ENCODE measurements at places on chromosomes 4 and X.
A peak's percentile ranks its signal among the peaks of the same experiment; 100 is the strongest.

DNA sequence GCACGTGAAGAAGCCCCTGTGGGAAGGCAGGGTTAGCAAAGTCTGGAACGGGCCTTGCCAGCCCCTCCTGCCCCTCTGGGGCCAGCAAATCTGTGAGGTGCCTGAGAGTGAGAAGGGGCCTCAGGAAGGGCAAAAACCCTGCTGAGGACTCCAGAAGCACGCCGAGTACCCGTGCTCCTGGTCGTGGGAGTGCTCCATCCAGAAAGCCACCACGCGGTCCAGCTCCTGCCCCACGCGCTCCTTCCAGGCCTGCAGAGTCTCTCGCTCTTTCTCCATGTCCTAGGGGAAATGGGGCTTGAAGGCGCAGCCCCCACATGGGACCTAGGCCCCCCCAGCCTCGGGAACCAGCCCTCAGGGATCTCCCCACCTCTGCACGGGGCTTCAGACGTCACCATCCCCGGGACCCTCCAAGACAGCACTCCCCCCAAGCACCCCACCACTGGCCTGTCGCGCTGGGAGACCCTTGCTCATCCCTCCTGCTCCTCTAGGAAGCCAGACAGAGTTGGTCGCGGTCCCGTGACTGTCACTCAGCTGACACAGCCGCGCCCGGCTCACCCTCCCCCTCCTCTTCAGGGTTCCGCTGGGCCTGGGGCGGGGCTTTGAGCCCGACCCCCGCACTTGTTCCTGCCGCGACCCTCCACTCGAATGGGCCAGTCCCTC lies at the start of gene RENBP:
TSS of gene RENBP (minus strand) at position 504 of the 660 bp plus-strand sequence. CDS start at position 471, 33 bp downstream.
- DNase-seq, result no peak

- peak; percentile 10 for DNase-seq
These were observed 53.1 kb downstream of the STX18 start for GRCh38 chr4:4488405-4489404.

DNA sequence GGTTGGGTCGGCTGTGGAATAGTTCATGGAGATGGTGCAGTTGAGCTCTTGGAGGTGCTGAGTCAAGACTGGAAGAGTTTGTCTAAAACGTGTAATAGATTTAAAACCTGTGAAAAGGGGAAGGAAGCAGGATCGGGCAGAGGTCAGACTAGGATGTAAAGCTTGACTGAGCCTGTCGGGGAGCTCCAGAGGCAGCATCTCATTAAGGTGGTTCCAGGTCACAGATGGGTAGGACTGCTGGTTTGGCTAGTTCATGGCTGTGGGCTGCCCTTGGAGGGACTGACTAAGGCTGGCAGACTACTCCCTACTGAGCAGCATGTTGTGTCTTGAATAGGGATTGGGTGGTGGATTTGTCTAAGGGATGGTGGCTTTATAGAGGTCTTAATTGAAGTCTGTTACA lies 28.4 kb upstream of the WDR1 start:
- DNase-seq, result no peak

DNA sequence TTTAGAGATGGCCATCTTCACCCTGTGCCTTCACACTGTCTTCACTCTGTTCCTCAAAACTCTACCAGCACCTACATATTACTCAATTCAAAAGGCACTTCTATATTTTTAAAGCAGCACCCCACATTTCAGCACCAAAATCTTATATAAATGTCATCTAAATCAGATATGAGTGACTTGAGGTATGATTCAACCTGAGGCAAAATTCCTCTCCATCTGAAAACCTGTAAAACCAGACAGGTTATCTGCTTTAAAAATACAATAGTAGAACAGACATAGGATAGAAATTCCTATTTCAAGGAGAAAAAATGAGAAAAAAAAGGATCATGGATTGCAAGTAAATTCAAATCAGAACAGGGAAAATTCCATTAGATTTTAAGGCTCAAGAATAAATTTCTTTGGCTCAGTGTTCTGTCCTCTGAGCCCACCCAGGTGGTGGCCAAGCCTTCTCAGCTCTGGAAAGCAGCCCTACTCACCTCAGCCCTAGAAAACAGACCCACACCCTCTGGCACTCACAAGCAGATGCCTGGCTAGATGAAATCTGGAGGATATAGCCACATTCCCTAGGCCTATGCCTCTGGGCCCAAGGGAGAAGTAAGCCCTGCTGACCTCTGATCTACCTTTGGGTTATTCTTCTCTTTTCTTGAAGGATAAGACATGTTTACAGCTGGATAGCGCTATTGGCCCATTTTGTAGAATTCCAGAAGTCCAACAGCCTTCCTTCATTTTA lies 240.4 kb upstream of the ZCCHC13 start:
- no peak for DNase-seq

DNA sequence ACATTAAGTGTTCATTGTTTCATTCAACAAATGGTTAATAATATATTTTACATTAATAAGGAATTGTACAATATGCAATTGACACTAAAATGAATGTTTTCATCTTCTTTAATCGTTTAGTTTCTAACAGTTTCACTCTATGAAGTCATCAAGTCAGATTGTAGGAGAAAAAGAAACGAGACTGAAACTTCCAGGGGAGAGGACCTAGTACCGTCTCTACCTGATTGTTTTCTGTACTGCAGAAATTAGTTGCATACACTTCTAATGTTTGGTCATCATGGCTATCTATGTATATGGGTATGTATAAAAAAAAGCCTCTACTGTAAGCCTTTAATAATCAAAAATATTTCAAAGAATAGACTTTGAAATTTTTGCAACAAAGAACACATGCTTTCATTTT lies 1350.9 kb downstream of the ARAP2 start:
- no peak for DNase-seq

GRCh38 chr4:128334256-128334655 lies 46.6 kb upstream of the PGRMC2 start:
- DNase-seq, result no peak

DNA sequence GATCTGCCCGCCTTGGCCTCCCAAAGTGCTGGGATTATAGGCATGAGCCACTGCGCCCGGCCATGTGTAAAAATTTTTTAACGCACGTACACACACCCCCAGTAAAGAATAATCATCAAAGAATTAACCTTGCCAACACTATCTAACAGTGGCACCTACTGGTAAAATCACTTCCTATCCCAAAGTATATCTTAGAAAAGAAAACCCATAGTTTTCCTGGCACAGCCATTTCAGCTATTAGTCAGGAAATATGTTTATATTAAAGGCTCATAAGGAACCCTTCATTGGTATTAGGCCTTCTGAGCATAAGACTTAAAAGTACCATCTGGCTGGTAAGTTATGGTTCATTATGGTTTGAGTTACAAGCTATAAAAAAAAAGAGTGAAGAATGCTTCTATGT lies 14.1 kb downstream of the S100G start:
- DNase-seq, result no peak

DNA sequence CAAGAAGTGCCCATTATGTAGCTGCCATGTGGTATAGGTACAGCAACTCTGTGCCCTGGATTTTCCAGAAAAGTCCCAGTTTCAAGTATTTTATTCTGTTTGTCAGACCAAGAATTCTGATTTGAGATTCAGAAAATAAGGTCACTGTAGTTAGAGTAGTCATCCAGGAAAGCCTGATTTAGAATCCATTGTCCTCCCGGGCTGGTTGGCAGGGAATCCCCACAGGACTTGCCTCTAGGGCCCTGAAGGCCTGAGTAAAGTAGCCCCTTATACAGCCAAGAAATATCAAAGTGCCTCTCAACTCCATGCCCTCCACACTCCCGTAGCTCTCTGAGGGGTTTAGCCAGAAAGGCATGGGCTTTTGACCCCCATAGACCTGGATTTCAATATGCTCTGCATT lies 36.3 kb downstream of the RTL5 start:
- no peak for DNase-seq

GRCh38 chr4:39621582-39621981 lies 17.1 kb downstream of the SMIM14 start:
- DNase-seq, result no peak

DNA sequence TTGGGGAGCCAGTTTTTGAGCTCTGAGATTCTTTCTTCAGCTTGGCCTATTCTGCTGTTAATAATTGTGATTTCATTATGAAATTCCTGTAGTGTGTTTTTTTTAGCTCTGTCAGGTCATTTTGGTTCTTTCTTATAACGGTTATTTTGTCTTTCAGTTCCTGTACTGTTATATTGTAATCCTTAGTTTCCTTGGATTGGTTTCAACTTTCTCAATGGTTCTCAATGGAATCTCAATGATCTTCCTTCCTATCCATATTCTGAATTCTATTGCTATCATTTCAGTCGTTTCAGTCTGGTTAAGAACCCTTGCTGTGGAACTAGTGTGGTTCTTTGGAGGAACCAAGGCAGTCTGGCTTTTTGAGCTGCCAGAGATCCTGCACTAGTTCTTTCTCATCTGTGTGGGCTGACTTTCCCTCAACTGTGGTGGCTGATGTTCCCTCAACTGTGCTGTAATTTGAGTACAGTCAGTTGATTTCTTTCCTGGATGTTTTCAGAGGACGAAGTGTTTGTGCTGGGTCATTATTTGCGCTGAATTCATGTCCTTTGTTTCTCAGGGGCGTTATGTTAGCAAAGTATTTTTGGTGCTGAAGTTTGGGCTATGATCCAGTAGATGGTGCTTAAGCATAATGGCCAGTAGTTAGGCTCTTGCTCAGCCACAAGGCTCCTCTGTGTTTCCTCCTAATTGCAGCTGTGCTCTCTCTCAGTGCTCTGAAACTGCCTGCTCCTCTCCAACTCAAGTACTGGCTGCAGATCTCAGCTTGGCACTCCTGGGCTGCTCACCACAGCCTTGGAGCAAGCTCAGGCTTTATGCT lies 27.5 kb downstream of the ENPEP start:
- DNase-seq, result no peak

- DNase-seq, result no peak
These were observed 52.2 kb upstream of the ADGRG2 start for GRCh38 chrX:19174401-19175025.

GRCh38 chrX:109658391-109658790 lies 33.4 kb upstream of the KCNE5 start:
- DNase-seq, result no peak

DNA sequence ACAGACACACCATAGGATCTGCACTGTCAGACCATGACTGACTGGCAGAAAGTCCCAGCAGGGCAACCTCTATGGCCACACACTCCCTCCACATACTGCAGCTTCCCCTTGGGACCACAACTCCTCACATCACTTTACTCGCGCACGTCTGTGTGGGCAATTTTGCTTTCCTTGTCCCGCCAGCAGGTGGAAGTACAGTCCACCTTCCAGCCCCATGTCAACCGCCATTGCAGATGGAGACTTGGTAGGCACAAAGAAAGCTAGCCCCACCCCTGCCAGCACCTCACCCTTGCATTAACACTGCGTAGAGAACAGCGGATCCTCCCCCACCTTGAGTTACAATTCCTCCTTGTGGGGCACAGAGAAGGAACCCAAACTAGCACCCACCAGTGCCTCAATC lies 74.4 kb upstream of the NAP1L2 start:
- no peak for DNase-seq

- DNase-seq, result no peak
These were observed 409.7 kb downstream of the GLUD2 start for GRCh38 chrX:121457096-121457495.

DNA sequence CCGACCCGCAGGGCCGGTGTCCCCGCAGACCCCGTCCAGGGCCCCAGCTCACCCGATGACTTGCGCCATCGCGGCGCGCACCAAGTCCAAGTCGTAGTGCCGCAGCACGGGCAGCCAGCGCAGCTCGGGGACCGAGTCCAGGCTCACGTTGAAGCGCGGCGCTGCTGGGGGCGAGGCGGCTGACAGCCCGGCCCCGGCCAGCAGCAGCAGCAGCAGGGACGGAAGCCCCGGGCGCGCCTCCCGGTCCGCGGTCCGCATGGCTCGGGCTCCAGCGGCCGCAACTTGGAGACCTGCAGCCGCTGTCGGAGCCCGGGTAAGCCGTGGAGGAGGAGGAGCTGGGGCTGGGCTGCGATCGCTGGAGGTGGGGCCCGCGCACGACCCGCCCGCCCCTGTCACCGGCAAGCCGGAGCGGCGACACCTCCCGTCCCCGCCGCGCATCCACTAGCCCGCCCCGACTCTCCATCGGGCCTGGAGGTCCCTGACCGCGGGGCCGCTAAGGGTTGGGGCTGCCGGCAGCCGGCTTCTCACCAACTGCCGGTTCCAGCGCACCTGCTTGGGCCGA lies at the start of gene NAAA:
TSS of gene NAAA (minus strand) at position 322 of the 562 bp plus-strand sequence. CDS start at position 258, 64 bp downstream.
- DNase-seq, result peak; percentile 55

DNA sequence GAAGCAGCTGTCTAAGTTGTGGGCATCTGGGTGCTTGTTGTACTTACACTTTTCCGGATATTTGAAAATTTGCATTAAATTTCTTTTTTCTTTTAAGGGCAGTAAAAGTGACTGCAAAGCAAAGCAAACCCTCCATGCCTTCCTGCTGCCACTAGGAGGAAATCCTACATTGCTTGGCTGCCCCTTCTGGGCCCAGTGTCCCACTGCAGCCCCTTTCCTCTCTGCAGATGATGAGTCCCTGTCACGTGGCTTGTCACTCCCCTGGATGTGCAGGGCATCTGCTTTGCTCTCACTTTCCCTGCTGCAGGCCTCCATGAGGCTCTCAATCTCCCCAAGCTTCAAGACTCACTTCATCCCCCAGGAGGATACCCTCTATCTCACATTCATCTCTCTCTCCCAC lies 12.7 kb downstream of the TSR2 start:
- no peak for DNase-seq

DNA sequence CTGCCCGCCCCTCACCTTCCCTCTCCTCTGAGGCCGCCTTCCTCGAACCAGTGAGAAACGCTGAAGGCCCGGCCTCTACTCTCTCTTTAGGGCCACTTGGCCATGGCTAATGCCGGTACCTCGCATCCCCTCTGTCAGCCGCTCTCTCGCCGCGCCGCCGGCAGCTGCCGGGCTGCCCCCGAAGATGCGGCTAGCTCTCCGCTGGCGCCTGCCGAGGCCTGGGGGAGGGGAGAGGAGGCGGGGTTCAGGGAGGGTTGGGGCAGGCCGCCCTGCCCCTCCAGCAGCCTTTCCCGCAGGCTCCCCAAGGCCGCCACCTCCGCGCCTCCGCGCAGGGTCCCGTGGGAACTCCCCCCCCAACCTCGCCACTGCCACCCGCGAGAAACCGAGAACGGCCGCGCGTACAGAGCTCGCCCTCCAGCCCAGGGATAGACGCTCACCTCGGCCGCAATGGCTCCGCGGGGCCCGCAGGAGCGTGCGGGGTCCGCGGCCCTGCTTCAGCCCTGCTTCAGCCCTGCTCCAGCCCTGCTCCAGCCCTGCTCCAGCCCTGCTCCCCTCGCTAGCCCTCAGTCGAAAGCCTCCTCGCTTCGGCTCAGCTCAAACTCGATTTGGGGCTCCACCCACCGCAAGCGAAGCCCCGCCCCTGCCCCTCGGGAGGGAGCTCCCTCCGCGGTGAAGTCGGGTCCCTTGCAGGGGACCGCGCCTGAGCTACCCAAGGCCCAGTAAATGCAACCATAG lies at the start of gene HUWE1:
TSS of gene HUWE1 (minus strand) at position 569 of the 735 bp plus-strand sequence. CDS start 32,612 bp downstream, outside the sequence.
- peak; percentile 42 for DNase-seq

DNA sequence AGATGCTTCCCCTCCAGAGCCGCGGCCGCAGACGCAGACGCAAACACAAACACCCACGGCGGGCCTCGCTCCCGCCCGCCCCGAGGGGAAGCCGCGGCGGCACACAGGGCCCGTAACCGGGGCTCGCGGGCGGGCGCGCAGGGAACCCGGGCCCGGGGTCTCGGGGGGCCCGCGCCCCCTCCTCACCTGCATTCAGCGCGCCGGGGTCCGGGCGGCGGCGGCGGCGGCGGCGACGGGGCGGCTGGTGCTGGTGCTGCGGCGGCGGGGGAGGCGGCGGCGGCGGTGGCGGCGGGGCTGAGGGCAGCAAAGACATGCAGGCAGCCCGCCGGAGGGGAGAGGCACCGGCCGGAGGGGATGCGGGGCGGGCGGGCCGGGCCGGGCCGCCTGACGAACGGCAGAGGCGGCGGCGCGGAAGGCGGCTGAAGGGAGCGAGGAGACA lies 255 bp upstream of the CNOT6L start:
- no peak for DNase-seq

- DNase-seq, result no peak
These were observed 69.2 kb upstream of the PLS3 start for GRCh38 chrX:115491766-115492165.

All from stimulated activated CD8-positive, alpha-beta memory T cell treated with anti-CD3 and anti-CD28 coated beads, Interleukin-4, amount 100 ng/mL, for 1 hour (primary cell).